ENCODE measurements at places on chromosomes 4 and X.

GRCh38 chrX:36684053-36684452 is 324.1 kb upstream of the FAM47C start:
- DNase-seq, result no peak

GRCh38 chr4:90030953-90031352 is 96.2 kb upstream of the CCSER1 start:
- DNase-seq, result no peak

GRCh38 chr4:168664242-168664891 is 167.5 kb downstream of the PALLD start:
- DNase-seq, result no peak

DNA sequence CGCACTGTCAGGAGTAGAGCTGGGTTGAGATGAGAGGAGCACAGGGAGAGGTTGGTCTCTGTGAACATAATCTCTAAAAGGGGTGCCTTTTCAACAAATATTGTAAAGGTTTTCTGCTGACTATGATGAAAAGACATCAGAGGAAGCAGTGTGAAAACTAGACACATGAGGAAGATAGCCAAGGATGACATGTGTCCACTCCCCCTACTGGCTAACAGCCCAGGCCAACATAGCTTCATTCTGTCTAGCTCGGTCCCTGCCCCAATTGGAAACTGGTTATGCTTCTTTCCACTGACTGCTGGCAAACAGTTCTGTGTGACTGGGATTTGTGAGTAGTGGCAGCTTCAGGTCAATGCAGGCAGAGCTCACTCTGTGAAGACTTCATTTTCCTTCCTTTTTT is 115.4 kb upstream of the ESX1 start:
- no peak for DNase-seq

GRCh38 chrX:102067966-102068723 is 57.3 kb upstream of the TCEAL2 start:
- DNase-seq, result no peak

GRCh38 chrX:38859602-38860001 is 58.3 kb downstream of the MID1IP1 start:
- no peak for DNase-seq

DNA sequence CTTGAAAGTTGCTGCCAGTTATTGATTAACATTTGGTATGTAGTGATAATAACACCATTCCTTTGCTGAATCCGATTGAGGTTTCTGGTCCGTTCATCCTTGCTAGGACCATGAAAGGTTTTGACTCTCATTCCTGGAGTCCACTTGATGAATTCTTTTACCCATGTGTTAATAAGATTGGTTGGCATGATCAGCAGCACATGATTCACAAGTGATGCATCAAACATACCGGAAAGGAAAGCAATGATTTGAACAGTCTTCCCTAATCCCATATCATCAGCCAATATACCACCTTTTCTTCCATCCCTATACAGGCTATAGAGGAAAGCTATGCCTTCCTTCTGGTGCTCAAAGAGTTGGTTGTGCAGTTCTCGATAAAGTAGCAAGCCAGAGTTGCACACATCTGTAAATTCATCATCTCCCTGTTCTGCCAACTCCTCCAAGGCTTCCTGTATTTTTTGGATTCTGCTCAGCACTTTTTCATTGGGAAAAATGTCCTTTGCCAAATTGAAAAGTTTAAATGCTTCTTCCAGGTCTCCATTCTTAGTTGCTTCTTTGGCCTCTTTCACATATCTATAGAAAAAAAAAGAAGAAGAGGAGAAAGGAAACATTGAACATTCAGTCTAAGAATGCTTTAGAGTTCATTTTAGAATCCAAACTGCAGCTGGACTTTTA is 26.7 kb downstream of the PIN4 start:
- no peak for DNase-seq

GRCh38 chr4:76518241-76518640 is 83.2 kb downstream of the SHROOM3 start:
- no peak for DNase-seq

GRCh38 chr4:8721621-8722020 is 129.1 kb downstream of the CPZ start:
- DNase-seq, result no peak

DNA sequence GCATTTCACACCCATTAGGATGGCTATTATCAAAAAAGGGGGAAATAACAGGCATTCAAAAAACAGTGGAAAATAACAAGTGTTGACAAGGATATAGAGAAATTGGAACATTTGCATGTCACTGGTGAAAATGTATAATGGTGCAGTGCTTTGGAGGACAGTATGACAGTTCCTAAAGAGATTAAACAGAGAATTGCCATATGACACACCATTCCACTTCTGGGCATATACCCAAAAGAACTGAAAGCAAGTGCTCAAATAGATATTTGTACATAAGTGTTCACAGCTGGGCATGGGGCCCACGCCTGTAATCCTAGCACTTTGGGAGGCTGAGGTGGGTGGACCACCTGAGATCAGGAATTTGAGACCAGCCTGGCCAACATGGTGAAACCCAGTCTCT is 348.1 kb downstream of the NR3C2 start:
- DNase-seq, result no peak
